ENCODE measurements at places on chromosomes 1 and 21.

DNA sequence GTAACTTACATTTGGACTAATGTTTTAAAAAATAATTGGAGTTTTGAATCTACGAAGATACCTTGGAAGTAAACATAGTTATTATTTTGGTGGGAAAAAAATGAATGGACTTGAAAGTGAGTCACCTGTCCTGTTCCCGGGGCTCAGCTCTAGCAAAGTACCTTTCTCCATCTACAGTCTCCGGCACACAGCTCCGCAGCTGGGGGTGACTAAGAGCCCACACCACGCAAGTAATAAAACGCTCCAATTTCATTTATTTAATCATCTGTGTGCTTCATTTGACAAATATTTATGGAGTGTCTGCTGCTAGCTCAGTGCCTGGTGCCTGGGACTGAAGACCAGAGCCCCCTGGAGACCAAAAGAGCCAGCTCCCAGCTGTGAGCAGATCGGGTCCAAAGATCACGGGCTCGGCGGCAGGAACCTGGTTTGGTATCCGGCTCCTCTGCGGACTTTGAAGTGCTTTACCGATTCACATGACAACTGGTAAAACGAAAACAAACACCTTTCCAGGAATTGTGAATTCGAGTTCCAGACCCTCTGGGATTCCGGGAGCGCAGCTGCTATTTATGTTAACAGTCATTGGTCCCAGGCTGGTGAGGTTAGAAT is 1.7 kb upstream of the RIPK4 start:
- DNase-seq, result no peak

GRCh38 chr21:40200946-40201345 is 333.7 kb downstream of the PCP4 start:
- DNase-seq, result no peak

DNA sequence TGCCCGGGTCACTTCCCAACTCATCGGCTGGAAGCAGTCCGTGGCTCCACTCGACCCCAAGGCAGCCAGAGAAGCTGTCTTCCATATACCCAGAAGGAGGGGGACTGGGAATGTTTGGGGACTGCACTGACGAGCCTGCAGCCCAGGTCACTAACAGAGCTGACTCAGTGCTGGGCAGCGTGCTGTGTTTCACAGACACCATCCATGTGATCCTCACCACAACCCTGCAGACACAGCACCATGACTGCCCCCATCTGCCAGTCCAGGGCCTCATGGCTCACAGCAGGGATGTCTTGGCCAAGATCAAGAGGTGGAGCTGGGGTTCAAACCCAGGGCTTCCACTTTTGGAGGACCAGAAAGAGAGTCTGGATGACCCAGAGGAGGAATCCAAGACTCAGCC is 67.9 kb downstream of the KLHDC7A start:
- DNase-seq, result no peak

DNA sequence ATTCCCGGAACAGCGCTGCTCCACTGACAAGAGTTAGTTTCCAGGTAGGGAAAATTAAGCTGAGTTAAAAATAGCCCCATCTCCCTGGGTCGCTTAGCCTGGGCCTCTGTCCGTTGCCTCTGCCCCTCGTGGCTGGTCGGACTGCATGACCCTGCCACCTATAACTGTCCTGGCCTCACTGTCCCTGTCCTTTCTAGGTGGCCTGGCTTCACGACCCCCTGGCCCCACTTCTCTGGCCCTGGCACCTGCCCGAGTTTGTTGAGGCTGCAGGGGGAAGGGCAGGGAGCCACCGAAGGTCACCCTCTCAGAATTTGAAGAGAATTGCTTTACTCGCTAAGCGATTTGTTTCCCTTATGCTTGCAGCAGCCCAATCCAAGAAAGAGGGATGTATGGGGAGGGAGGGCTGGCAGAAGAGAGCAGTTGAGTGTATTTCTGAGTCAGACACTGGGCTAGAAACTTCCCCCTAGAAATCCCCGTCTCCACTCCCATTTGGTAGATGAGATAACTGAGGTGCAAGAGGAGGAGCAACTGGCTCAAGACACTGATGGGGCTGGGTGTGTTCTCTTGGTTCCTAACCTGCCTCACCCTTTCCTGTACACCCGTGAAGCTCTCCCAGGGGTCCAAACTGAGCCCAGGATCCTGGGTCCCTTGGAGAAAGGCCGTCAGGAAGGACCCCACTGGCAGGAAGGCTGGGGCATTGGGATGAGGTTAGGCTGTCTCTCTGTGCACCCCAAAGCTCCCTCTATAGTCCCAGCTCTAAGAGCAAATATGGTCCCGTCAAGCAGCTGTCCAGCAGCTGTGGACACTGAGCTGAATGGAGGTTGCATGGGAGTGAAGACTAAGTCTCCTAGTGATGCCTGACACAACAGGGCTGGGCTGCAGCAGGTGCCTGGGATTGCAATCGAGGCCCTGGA is 2.9 kb upstream of the EDN2 start:
- no peak for DNase-seq

GRCh38 chr21:42195378-42196031 is 23.4 kb upstream of the ABCG1 start:
- no peak for DNase-seq

DNA sequence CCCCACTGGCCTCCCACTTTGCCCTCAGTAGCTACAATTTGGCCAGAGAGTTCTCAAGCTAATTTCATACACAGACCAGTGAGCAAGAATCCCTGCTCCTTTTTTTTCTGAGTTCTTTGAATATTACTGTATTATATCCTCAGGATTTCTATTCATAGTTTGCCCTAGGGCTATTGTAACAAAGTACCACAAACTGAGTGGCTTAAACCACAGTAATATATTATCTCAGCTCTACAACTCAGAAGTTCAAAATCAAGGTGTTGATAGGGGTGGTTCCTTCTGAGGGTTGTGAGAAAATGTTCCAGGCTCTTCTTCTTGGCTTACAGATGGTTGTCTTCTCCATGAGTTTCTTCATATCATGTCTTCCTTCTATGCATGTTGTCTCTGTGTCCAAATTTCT is 289.4 kb upstream of the ESRRG start:
- no peak for DNase-seq

GRCh38 chr1:33682371-33682770 is 181.5 kb upstream of the HMGB4 start:
- DNase-seq, result no peak

DNA sequence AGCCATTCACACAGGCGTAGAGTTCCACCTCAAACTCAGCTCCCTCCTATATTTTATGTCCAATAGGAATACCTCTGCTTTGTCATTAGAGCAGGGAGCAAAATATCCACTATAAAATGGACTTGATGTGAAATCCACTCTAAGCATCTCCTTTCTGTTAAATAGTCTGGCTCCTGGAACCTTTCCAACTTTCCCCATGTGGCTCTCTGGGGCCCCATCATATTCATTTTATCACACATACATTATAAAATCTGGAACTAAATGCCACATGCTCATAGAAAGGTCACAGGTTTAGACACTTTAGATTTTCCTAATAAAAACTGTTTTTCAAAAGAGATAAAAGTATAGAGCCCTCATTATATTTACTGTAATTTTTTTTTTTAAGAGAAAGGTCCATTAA is 82.1 kb downstream of the PTPN14 start:
- DNase-seq, result no peak

DNA sequence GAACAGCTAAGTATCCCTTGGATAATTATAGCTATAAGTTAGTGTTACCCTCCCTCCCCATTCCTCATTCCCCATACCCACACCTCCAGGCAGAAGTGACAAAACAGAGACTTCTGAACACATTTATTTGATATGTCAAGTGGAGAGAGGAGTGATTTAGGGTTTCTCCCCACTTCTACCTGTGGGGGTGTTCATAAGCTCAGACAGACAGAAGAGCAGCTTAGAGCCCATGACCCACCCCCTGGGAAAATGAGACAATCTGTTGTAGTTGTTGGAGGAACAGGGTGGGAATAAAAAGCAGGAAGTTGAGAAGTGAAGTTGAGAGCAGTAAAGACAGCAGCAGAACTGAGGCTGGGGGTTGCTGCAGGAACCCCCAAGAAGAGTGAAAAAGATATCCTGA is 1.5 kb upstream of the LIX1L start:
- no peak for DNase-seq

DNA sequence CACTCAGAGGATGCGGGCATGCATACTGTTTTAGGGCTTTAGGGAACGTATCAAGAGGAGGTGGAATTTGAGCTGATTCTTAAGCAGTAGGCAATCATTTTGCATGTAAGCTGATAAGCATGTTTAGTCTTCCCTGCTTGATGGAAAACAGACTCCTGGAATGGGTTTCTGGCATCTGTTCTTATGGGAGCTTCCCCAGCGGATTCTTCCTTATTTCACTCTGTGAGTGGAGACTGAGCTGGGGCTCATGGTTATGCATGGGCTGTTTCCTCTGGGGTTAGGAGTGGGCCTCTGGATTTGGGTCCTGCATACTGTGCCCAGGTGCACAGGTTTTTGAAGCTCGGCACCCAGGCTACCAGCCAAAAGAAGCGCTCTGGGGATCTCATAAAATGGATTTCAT is 93.4 kb downstream of the DIRAS3 start:
- no peak for DNase-seq

DNA sequence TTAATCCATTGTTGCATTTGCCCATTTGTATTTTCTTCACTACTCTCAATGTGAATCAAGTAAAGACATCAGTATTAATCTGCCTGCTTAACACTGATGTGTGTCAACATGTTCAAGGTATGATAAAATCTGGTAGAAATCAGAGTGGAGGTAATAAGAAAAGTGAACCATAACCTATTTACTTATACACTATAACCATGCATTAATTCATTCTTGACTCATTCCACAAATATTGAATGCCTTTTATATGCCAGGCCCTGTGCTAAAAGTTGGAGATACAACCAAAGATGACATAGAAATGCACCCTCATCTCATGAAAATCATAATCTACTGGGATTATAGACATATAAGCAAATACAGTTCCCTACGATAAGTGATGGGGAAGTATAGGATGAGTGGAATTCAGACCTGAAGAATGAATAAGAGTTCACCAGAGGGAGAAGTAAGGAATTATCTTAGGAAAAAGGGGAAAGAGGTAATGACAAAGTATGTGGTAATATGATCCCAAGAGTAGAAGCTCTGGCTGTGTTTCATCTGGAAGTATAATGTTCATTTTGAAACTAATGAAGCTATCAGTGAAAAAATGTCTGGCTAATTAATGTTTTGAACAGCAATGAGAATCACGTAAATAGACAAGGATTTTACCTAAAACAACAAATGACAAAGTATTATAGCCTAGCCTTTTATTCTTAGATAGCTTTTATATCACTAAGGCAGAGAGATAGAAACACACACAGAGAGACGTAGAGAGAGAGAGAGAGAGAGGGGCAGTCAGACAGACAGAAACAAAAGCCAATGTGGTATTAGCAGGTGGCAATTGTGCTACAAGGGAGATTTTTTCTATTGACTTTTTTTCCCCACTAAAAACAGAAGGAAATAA is 7.0 kb upstream of the RWDD3 start:
- DNase-seq, result no peak

GRCh38 chr1:6531996-6532395 is 22.3 kb downstream of the NOL9 start:
- DNase-seq, result no peak

DNA sequence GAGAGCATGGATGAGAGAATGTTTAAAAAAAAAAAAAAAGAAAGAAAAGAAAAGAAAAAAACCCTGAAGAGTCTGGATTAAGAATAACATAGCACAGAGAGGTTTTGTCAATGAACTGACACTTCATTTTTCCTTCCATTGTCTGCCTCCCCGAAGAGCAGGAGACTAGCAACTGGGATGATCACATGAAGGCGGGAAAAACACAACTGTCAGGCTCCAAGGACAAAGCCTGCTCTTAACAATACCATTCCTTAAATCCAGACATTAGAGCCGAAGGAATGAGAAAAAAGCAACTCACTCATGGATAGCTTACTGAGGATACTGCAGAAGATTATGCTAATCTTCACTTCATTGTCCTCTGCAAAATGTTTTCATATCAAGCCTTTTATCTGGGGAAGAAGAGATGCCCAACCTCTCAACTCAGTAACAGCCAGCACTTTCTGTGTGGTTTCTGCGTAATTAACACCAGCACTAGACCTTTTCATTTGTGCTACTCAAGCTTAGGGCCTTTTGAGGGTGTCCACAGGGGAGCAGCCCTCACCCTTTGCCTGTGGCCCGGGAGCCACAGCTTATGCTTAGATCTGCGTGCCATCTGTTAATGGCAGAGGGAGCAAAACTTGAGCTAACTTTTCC is 182.3 kb downstream of the BARHL2 start:
- no peak for DNase-seq

GRCh38 chr1:153358691-153358975 is 979 bp downstream of the S100A9 start:
- DNase-seq, result no peak

- DNase-seq, result no peak
Observed at GRCh38 chr1:52186449-52186848, 44.6 kb downstream of the ZFYVE9 start.

- DNase-seq, result no peak
Observed at GRCh38 chr1:44603718-44604117, 70.6 kb downstream of the TMEM53 start.

DNA sequence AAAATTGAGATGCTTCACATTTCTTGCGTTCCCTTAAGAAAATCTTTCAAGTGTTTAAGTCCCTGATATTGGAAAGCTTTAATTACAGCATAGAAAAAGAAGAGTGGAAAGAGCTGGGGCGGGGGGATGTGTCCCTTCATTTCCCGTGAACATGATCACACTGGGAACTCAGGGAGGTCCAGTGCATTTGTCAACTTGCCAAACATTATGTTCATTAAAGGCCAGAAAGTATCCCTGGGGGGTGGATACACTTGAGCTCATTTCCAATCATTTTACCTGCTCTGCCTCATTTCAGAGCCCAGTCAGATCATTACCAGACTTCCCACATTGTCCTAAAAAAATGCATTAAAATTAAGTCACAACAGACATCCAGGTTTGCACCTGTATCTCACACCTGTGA is 123.6 kb upstream of the KCNJ15 start:
- no peak for DNase-seq

DNA sequence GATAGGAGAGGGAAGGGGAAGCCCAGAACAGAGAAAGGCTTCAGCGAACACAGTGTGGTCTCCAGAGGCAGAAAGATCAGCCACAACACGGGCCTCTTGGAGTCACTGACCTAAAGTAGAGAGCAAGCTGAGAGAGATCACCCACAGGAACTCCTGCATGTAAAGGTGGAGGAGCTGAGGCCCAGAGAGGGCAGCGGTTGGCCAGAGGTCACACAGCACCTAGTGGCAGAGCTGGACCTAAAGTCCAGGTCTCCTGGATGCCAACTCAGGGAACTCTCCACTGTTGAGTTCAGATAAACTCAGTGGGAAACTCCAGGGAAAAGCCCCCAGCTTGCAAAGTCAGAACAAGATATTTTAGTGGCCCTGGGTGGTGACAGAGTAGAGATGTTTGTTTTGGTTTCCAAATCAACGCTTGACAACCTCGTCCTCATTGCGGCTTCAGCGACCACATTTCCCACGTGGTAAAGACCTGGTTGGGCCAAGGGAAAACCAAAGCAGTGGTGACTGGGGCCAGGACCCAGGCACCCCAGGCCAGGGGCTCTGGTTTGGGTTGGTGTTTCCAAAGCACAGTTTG is 4.6 kb downstream of the IFFO2 start:
- DNase-seq, result peak; percentile 84

DNA sequence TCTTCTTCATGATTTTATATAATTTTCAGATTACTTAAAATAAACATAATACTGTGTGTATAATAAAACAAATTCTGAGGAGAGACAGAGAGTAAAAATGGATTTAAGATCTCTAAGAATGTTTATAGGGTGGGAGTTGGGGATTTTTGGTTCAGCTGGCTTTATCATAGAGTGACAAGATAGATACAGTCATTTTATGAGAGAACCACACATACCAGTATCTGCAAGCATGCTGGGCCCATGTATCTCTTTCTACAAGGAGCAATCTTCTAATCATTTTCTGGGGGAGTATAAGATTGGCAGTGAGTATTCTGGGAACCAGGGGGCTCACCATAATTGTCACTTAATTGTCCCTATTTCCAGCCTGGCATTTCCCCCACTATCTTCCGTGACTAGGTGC is 64.3 kb upstream of the DUSP10 start:
- no peak for DNase-seq
